Upper lobe of left lung (tissue), 6 donors: ENCODE measurements at places on chromosomes 7 and 10.

GRCh38 chr10:124477614-124478363 lies 16.2 kb downstream of the LHPP start:
- peak; percentile 30 for DNase-seq
- no peak overlapping the region for H3K27ac ChIP-seq
- H3K27me3 ChIP-seq = no peaks in the 10 kb centered on the region
- H3K4me3 ChIP-seq = no peak overlapping the region
- H3K4me1 ChIP-seq = no peaks in the 10 kb centered on the region

GRCh38 chr7:91240376-91240941 lies 23.8 kb upstream of the FZD1 start:
- H3K4me3 ChIP-seq = no peak overlapping the region
- H3K36me3 ChIP-seq = no peaks in the 10 kb centered on the region
- H3K27me3 ChIP-seq = no peaks in the 10 kb centered on the region
- no peak for DNase-seq

DNA sequence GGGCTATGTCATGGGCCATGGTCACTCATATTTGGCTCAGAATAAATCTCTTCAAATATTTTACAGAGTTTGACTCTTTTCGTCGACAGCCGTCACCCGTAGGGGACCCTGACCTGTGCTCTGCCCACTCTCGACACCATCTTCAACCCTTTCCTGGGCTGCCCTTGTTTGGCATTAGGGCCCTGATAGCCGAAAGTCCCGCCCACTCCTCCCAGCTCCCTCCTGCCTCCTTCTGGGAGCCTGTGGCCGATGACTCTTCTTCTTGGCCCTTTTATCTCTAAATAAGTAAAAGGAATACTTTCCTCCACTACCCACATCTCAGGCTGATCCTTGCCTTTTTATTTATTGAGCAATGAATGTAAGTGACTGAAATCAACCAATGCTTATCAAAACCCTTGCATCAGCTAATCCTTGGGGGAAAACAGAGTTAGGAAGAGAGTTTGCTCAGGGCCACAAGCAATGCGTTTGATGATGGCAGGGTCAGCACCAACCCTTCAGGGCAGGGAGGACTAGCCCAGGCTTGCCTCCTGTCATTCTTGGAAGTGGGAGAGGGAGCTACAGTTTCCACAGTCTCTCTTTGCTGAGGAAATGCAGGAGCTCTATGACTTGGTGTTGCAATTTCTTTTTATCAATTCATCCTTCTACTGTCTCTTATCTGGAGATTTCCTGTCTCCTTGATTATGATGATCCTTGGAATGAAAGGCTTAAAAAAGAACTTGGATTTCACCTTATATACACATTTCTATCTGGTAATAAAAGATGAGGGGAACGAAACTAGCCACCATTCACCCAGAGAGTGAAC lies 218.2 kb upstream of the PODXL start:
- no peaks in the 10 kb centered on the region for H3K4me1 ChIP-seq
- H3K36me3 ChIP-seq = no peaks in the 10 kb centered on the region
- no peak for DNase-seq
- H3K27ac ChIP-seq = no peak overlapping the region
- H3K27me3 ChIP-seq = no peaks in the 10 kb centered on the region

DNA sequence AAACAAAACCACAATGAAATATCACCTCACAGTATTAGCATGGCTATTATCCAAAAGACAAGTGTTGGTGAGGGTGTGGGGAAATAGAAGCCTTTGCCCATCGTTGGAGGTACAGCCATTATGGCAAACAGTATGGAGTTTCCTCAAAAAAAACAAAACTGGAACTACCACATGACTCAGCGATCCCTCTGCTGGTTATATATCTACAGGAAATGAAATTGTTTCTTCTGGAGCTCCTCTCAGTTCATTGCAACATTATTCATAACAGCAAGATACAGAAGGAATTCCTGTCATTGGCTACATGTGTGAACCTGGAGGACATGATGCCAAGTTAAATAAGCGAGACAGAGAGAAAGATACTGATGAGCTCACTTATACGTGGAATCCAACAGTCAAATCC lies 2.4 kb upstream of the UBE3C start:
- no peak overlapping the region for H3K4me3 ChIP-seq
- no peak for DNase-seq
- no peaks in the 10 kb centered on the region for H3K27me3 ChIP-seq
- H3K4me1 ChIP-seq = peaks cover 23% of the 10 kb centered on the region

DNA sequence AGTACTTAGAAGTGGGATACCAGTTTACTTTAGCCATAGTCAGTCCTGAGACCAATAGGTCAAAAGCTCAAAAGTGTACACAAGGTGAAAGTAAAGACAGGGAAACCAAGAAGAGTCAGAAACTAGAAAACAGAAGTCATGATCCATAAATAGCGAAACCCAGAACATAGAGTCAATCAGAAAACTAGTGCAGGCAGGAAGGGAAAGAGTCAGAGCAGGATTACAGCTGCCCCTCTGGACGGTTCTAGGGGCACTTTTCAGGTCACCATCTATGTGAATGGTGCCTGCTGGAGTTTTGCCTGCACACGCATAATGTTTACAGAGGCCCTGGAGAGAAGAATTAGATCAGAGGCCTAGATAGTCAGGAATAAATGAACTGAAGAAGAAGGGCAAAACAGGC lies 22.4 kb upstream of the DMTF1 start:
- no peaks in the 10 kb centered on the region for H3K36me3 ChIP-seq
- H3K27me3 ChIP-seq = no peaks in the 10 kb centered on the region
- H3K4me3 ChIP-seq = no peak overlapping the region
- H3K4me1 ChIP-seq = no peaks in the 10 kb centered on the region

DNA sequence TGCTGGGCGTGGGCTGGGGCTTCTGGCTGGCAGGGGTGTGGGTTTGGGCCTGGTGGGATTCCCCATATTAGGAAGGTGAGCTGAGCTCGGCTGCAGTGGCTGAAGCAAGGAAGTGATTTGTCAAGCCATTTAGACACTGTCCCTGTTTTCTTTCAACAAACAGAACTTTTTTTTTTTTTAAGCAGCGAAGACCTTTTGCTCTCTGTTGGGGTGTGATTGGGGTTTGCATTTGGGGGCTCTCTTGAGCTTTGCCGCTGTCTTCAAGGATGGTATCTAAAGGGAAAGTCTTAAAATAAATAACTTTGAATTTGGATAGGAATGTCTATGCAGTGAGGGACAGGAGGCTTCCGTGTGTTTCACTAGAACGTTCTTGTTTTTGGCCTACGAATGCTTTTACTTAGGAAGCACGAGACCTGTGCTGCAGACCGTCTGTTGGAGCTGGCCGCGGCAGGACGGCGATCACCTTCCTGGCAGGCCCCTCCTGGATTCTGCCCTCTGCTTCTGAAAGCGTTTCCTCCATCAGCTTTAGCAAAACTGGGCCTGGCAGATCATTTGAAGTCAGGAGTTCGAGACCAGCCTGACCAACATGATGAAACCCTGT lies 43.9 kb downstream of the FOXK1 start:
- peaks cover 33% of the 10 kb centered on the region for H3K4me1 ChIP-seq
- peak overlapping the region; percentile 92 for H3K27ac ChIP-seq
- peaks cover 12% of the 10 kb centered on the region for H3K36me3 ChIP-seq
- no peaks in the 10 kb centered on the region for H3K27me3 ChIP-seq
- H3K4me3 ChIP-seq = peak overlapping the region; percentile 56
- no peak for DNase-seq

DNA sequence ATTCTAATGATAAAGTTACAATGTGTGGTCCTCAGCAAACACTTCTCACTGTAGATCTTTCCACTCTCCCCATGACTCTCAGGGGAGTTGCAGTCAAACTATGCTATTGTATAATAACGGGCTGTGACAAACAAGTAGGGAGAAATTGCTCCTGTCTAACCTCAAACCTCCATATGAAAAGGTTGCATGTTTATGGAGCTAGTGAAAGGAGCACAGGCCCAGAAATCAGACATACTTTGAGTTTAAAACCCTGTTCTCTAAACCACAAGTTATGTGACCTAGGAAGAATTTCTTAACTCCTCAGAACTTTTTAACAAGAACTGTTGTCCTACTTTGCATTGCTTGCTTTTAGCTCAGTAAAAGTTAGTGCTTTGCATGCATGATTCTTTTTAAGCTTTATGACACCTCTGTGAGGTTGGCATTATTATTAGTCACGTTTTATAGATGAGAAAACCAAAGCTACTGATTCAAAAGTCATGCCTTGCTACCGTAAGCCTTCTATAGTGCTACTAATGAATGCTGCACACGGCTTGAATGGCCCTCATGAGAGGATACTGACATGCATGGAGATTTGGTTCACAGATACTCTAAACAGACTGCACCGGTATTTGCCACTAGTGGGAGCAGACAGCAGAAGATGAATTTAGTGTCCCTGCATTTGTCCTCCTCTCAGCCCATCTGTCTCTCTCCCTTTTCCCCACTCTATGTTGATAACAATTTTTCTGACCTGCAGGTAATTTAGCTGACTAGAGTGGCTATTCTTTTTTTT lies 129.5 kb upstream of the PCGF5 start:
- no peaks in the 10 kb centered on the region for H3K4me1 ChIP-seq
- H3K27ac ChIP-seq = no peak overlapping the region
- no peak for DNase-seq
- H3K4me3 ChIP-seq = no peak overlapping the region
- H3K27me3 ChIP-seq = no peaks in the 10 kb centered on the region

GRCh38 chr10:125174360-125174759 lies 14.0 kb upstream of the CTBP2 start:
- H3K36me3 ChIP-seq = no peaks in the 10 kb centered on the region
- no peak overlapping the region for H3K27ac ChIP-seq
- H3K27me3 ChIP-seq = no peaks in the 10 kb centered on the region
- H3K4me3 ChIP-seq = no peak overlapping the region
- no peaks in the 10 kb centered on the region for H3K4me1 ChIP-seq

GRCh38 chr10:84224411-84225028 lies 824 bp downstream of the LRIT2 start:
- H3K27me3 ChIP-seq = no peaks in the 10 kb centered on the region
- no peak overlapping the region for H3K4me3 ChIP-seq
- H3K4me1 ChIP-seq = no peaks in the 10 kb centered on the region
- DNase-seq = no peak

DNA sequence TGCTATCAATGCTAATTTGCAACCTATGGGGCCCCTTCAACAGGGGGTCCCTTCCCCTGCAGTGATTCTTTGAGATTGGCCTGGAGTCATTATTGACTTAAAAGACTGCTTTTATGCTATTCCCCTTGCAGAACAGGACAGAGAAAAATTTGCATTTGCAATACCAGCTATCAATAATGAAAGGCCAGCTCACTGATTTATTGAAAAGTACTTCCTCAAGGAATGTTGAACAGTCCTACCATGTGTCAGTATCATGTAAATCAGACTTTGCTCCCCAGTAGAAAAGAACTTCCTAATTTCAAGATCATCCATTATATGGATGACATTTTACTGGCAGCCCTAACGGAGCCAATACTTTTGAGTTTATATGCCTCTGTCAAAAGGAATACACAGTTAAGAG lies 29.7 kb upstream of the ABCA13 start:
- H3K4me3 ChIP-seq = no peak overlapping the region
- no peaks in the 10 kb centered on the region for H3K27me3 ChIP-seq
- H3K36me3 ChIP-seq = no peaks in the 10 kb centered on the region
- H3K27ac ChIP-seq = no peak overlapping the region

- H3K4me3 ChIP-seq = no peak overlapping the region
- no peak overlapping the region for H3K27ac ChIP-seq
- H3K4me1 ChIP-seq = no peaks in the 10 kb centered on the region
- H3K27me3 ChIP-seq = no peaks in the 10 kb centered on the region
- no peaks in the 10 kb centered on the region for H3K36me3 ChIP-seq
- DNase-seq = no peak
Measured at GRCh38 chr10:34885898-34886297, 70.8 kb upstream of the PARD3 start.

- no peaks in the 10 kb centered on the region for H3K27me3 ChIP-seq
- no peak overlapping the region for H3K27ac ChIP-seq
- H3K4me1 ChIP-seq = peaks cover 34% of the 10 kb centered on the region
- no peaks in the 10 kb centered on the region for H3K36me3 ChIP-seq
- no peak overlapping the region for H3K4me3 ChIP-seq
Measured at GRCh38 chr7:106178593-106179134, 66.6 kb upstream of the SYPL1 start.

- no peaks in the 10 kb centered on the region for H3K36me3 ChIP-seq
- peaks cover 13% of the 10 kb centered on the region for H3K4me1 ChIP-seq
- no peak overlapping the region for H3K27ac ChIP-seq
- no peak for DNase-seq
- H3K27me3 ChIP-seq = no peaks in the 10 kb centered on the region
- H3K4me3 ChIP-seq = no peak overlapping the region
Measured at GRCh38 chr7:1226186-1226901, 6.3 kb upstream of the UNCX start.

GRCh38 chr10:30986053-30986555 lies 45.6 kb downstream of the ZNF438 start:
- no peak overlapping the region for H3K4me3 ChIP-seq
- H3K27ac ChIP-seq = peak overlapping the region; percentile 55
- H3K27me3 ChIP-seq = no peaks in the 10 kb centered on the region
- H3K4me1 ChIP-seq = peaks cover 15% of the 10 kb centered on the region
- no peaks in the 10 kb centered on the region for H3K36me3 ChIP-seq

DNA sequence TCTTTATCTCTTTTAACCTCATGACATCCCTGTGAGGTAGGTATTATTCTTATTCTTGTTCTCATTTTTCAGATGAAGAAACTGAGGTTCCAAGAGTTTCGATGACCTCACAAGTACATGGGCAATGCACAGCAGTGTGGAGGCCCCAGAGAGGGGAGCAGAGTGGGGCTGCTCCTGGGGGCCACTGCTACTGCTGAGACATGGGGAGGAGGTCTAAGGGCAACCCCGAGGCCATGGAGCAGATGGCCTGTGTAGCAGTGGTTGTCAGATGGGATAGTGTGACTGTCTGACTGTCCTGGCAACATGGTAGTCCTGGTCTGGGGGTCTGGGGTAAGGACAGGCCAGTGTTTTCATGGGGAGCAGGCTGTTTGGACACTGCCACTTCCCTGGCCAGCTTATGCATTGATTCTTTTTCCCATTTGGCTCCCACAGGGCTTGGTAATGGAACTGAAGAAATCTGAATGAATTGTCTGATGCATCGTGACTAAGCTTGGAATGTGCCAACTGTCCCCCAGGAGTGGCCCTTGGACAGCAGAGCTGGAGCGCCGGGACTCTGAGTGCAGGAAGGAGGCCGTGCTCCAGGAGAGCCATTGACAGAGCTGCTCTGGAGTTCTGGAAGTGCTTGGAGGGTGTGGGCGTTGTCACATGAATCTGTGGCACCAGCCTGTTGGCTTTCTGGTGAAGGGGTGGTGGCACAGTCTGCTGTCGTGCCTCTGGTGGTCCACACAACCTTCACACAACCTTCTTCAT lies 40.9 kb downstream of the ADRA2A start:
- H3K4me3 ChIP-seq = no peak overlapping the region
- no peaks in the 10 kb centered on the region for H3K36me3 ChIP-seq
- DNase-seq = no peak
- H3K4me1 ChIP-seq = no peaks in the 10 kb centered on the region
- H3K27ac ChIP-seq = no peak overlapping the region

DNA sequence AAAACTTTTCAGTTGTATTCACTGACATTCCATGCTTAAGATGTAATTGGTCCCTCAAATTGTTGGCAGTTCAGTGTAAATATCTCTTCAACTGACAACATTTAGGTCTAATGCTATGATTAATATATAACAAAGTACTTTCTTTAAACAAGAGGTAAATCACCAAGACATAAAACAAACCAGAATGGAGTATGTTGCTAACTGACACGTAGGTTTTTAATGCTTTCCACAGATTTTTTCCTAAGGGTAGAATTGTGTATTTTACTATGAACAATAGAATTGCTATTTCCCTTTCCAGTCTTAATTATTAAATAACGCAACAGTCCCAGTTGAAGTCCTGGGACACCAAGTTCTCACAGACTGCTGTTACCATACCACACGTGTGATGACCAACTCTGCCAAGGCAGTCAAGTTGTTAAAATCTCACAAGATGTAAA lies 4.1 kb downstream of the JCAD start:
- peaks cover 8% of the 10 kb centered on the region for H3K27me3 ChIP-seq
- peaks cover 23% of the 10 kb centered on the region for H3K4me1 ChIP-seq
- H3K36me3 ChIP-seq = no peaks in the 10 kb centered on the region
- no peak for DNase-seq
- peak overlapping the region; percentile 92 for H3K27ac ChIP-seq
